ENCODE measurements at places on chromosomes 3 and 15. TPM values are rescaled to one million over a fixed set of nuclear protein-coding genes. Genes with fewer than 3 reads are reported as not detected.
A peak's percentile ranks its signal among the peaks of the same experiment; 100 is the strongest.

DNA sequence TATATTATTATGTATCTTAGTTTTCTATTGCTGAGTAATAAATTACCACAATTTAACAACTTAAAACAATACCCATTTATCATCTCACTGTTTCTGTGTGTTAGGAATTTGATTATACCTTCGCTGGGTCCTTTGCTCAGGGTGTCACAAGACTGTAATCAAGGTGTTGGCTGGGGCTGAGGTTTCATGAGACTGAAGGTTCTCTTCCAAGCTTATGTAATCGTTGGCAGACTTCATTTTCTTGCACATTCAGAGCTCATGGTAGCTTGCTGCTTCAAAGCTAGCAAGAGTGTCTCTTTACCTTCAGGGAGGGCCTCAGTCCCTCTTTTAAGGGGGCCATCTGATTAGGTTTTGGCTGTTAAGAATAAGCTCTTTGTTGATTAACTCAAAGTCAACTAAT is 293.1 kb downstream of the POLQ start:
- no peak overlapping the region for H3K27ac ChIP-seq
- H3K4me1 ChIP-seq: no peaks in the 10 kb centered on the region
- no peak for DNase-seq
- H3K36me3 ChIP-seq: no peaks in the 10 kb centered on the region
- H3K27me3 ChIP-seq: no peaks in the 10 kb centered on the region
- H3K4me3 ChIP-seq: no peak overlapping the region

DNA sequence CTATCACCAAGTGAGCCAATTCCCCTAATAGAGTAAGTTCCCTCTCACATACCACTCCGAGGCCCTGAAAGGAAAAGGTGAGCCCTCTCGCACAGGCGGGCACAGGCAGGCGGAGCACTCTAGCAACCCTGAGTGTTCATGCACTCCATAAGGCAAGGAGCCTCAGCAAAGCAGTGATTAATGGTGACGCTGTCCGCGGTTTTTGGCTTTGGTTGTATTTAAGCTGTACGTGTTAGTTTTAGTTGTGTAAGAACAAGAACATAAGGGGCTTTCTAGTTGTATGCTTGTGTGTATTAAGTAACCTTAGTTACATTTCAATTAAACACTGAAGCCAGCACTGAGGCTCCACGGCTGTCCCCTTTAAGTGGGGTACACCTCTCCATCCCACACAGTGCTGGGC is 33.1 kb downstream of the KLHL25 start:
- H3K4me3 ChIP-seq: no peak overlapping the region
- no peaks in the 10 kb centered on the region for H3K27me3 ChIP-seq
- H3K27ac ChIP-seq: no peak overlapping the region
- H3K4me1 ChIP-seq: peaks cover 61% of the 10 kb centered on the region
- DNase-seq: no peak
- H3K36me3 ChIP-seq: peaks cover 24% of the 10 kb centered on the region

GRCh38 chr3:136818769-136819391 is at the start of gene SLC35G2:
Gene SLC35G2 (plus strand): TSS chr3:136819126. CDS start chr3:136854461, 35,335 bp downstream.
- H3K27ac ChIP-seq: peak within 1 kb of the TSS; percentile 55
- H3K4me1 ChIP-seq: peaks cover 17% of the 10 kb centered on the region
- peaks cover 24% of the 10 kb centered on the region for H3K27me3 ChIP-seq
- peak; percentile 65 for DNase-seq

GRCh38 chr3:127134887-127135240 is 58.1 kb upstream of the PRR23E start:
- H3K4me3 ChIP-seq: peak overlapping the region; percentile 6
- no peak overlapping the region for H3K27ac ChIP-seq
- peaks cover 53% of the 10 kb centered on the region for H3K27me3 ChIP-seq
- no peak for DNase-seq
- peaks cover 40% of the 10 kb centered on the region for H3K4me1 ChIP-seq
- no peaks in the 10 kb centered on the region for H3K36me3 ChIP-seq

- H3K36me3 ChIP-seq: no peaks in the 10 kb centered on the region
- no peaks in the 10 kb centered on the region for H3K4me1 ChIP-seq
- no peak for DNase-seq
Observed at GRCh38 chr3:168088106-168088720, 7.5 kb downstream of the GOLIM4 start.

GRCh38 chr3:69806735-69807438 is 67.6 kb downstream of the MITF start:
- no peaks in the 10 kb centered on the region for H3K36me3 ChIP-seq
- H3K4me1 ChIP-seq: no peaks in the 10 kb centered on the region
- no peaks in the 10 kb centered on the region for H3K27me3 ChIP-seq
- DNase-seq: no peak
- no peak overlapping the region for H3K4me3 ChIP-seq
- H3K27ac ChIP-seq: no peak overlapping the region

DNA sequence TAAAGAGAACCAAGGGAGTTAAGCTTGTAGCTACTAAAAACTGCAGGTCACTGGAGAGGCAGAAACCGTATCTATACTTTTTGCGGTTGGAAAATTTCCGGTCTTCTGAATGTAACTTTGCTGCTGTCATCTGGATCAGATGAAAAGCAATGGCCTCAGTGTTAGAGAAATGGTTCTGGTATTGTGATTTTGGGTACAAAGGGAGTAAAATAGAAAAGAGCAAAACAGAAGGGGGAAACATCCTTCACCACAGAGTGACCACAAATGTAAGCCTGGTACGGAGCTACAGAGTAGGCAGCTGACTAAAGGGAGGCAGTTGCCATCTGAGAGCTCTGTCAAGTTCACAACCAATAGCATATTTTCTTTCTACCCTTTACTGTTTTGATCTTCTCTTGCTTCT is 5.6 kb downstream of the CD96 start:
- H3K27me3 ChIP-seq: no peaks in the 10 kb centered on the region
- H3K27ac ChIP-seq: no peak overlapping the region
- no peaks in the 10 kb centered on the region for H3K4me1 ChIP-seq
- no peak for DNase-seq
- no peaks in the 10 kb centered on the region for H3K36me3 ChIP-seq

- peaks cover 26% of the 10 kb centered on the region for H3K4me1 ChIP-seq
- peak; percentile 65 for DNase-seq
- peak overlapping the region; percentile 31 for H3K27ac ChIP-seq
- peaks cover 31% of the 10 kb centered on the region for H3K27me3 ChIP-seq
Observed at GRCh38 chr3:105367406-105368213, 901 bp downstream of the ALCAM start.

DNA sequence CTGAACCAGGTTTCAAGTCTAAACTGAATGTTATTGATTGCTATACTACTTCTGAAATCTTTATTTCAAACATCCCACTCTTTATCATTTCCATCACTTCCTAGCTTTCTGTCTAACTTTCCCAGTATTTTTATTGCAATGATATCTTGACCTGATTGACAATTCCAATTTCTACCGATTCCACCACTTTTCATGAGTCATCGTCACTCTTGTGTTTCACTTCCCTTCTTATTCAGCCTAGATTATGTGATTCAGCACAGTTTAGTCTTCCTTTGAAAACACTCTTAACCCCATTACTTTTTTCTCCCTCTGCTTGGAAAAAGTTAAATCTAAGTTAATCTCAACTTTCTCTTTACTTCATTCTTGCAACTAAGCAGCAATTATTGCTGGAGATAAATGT is 62.6 kb downstream of the SLC7A14 start:
- DNase-seq: no peak
- no peaks in the 10 kb centered on the region for H3K36me3 ChIP-seq
- peaks cover 3% of the 10 kb centered on the region for H3K4me1 ChIP-seq
- no peak overlapping the region for H3K27ac ChIP-seq
- no peak overlapping the region for H3K4me3 ChIP-seq
- H3K27me3 ChIP-seq: no peaks in the 10 kb centered on the region

DNA sequence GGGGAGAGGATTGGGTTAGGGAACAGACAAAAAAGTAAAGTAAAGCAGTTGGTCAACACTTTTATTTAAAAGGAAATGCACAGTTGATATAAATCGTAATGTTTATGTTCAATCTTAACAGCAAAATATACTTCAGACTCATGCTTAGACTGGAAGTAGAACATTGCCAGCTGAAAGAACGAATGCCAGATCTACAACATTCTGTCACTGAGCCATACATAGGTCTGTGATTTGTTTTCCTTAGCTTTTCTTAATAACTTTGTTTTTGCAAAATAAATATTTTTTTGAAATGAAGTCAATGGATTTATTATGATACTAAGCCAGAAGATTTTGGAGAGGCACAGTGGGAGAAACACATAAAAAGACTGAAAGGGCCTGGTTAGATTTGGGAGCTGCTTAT is 62.0 kb downstream of the LEKR1 start:
- no peak overlapping the region for H3K27ac ChIP-seq
- no peak for DNase-seq
- no peak overlapping the region for H3K4me3 ChIP-seq
- no peaks in the 10 kb centered on the region for H3K36me3 ChIP-seq
- H3K4me1 ChIP-seq: no peaks in the 10 kb centered on the region

GRCh38 chr15:90873998-90874605 is 5.7 kb downstream of the FURIN start:
- H3K27me3 ChIP-seq: no peaks in the 10 kb centered on the region
- peaks cover 37% of the 10 kb centered on the region for H3K36me3 ChIP-seq
- H3K27ac ChIP-seq: peak overlapping the region; percentile 71
- no peak overlapping the region for H3K4me3 ChIP-seq

DNA sequence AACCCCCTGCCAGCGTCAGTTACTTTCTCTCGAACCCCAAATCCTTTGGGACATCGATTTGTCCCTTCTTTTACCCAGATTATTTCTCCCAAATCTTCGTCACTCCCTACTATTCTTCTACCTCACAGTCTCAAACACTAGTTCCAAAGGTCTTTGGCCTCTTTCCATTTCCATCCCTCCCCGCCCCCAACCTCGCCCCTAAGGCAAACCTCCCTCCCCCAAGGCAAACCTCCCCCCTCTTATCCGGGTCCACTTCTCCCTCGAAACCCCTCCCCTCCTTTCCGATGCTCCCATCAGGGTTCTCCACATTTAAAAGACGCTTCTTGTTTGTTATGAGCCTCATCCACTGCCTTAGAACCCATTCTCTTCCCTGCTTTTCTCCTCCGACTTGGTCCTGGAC is 583 bp downstream of the EAF1 start:
- peak overlapping the region; percentile 98 for H3K4me3 ChIP-seq
- H3K36me3 ChIP-seq: peaks cover 24% of the 10 kb centered on the region
- no peak for DNase-seq
- peaks cover 19% of the 10 kb centered on the region for H3K4me1 ChIP-seq
- H3K27me3 ChIP-seq: no peaks in the 10 kb centered on the region

DNA sequence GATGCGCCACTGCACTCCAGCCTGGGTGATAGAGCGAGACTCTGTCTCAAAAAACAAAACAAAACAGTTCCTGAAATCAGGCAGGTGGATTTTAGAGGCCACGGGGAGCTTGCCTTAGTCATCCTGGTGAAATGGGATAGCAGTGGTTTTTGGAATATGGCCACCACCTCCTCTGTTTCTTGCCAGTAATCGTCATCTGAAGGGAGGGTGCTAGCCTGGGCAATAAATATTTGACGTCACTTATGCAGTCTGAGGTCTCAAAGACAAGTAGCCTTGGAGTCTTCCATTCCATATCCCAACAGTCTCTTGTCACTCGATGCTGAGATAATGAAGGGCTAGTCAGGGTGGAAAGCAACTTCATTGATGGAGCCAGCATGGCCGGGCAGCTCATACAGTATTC is 55.2 kb downstream of the KCNAB1 start:
- no peak for DNase-seq
- H3K4me3 ChIP-seq: no peak overlapping the region
- no peaks in the 10 kb centered on the region for H3K36me3 ChIP-seq
- no peak overlapping the region for H3K27ac ChIP-seq

- no peaks in the 10 kb centered on the region for H3K36me3 ChIP-seq
- H3K27me3 ChIP-seq: no peaks in the 10 kb centered on the region
- H3K4me3 ChIP-seq: no peak overlapping the region
- H3K27ac ChIP-seq: peak overlapping the region; percentile 15
- DNase-seq: peak; percentile 65
- no peaks in the 10 kb centered on the region for H3K4me1 ChIP-seq
Observed at GRCh38 chr3:148319161-148319915, 378.4 kb upstream of the AGTR1 start.

GRCh38 chr3:194225988-194226663 is 90.2 kb downstream of the HES1 start:
- H3K36me3 ChIP-seq: no peaks in the 10 kb centered on the region
- H3K27ac ChIP-seq: no peak overlapping the region
- no peak for DNase-seq
- no peak overlapping the region for H3K4me3 ChIP-seq
- peaks cover 13% of the 10 kb centered on the region for H3K4me1 ChIP-seq

Gene PPM1L
- total RNA-seq: 11.5 TPM

Gene IMPG2
- total RNA-seq: 1.3 TPM

Gene ZNF662
- total RNA-seq: 13.0 TPM

Gene MEGF11
- 0.35 TPM for total RNA-seq

Gene CDHR4
- not detected for total RNA-seq

Gene CCDC13
- total RNA-seq: 0.35 TPM

Gene C3orf18
- total RNA-seq: 23.1 TPM

Gene FOXB1
- not detected for total RNA-seq

Gene IL16
- total RNA-seq: 3.9 TPM

Gene TF
- 4.1 TPM for total RNA-seq

Measured in muscle of leg (tissue), 16 donors.